ENCODE measurements at places on chromosomes 16 and 17.

- DNase-seq: no peak
Measured at GRCh38 chr17:30000001-30000754, 58.7 kb downstream of the EFCAB5 start.

DNA sequence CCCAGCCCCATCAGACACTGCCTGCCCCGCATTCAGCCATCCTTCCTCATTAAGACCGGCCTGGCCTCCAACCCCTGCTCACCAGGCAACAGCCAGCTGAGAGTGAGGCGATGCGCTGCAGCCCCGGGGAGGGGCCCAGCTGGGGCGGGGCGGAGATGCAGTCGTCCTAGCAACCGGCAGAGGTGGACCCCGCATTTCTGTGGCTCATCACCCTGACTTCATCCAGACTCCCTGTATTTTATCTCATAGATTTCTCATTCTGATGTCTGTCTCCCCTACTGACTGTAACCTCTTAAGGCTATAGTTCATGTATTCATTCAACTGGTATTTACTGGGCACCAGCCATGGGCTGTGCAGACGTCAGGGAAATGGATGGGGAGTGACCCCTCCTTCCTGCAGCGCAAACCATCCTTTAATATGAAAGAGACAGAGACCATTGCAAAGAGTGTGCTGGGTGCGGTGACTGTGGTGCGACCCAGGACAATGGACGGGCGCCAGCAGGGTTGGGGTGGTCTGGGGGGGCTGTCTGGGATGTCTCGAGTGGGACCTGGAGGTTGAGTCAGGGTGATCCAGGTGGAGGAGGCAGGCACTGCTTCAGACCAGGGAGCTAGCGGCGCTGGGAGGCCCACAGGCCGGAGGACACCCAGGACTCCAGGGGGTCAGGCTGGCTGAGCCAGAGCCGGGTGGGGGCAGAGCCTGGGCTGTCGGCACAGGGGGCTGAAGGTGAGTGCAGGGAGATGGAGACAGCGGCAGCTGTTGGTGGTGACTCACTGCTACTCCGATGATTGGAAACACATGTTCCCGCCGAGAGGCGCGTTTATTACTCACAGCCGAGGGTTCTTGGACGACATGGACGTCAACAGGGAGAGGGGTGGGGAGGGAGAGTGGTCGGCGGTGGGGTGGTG is 10.5 kb upstream of the TIMP2 start:
- DNase-seq: no peak

DNA sequence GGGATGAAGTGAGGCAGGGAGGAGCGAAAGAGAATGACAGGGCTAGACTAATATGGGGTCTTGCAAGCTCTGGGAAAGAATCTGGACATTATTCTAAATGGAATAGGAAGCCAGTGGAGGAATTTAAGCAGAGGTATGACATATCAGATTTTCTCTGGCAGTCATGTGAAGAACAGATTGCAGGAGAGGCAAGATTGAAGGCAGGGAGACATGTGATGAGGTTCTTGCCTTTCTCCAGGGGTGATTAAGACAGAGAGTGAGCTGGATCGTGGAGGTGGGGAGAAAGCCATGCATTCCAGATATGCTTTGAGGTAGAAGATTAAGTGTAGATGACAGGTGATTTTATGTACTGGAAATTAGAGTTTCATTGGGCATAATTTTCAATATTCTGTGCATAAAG is 4.3 kb upstream of the THAP11 start:
- no peak for DNase-seq

GRCh38 chr16:10552998-10553491 is 27.4 kb downstream of the EMP2 start:
- peak; percentile 29 for DNase-seq

- DNase-seq: no peak
Measured at GRCh38 chr17:38343608-38344419, at the start of gene GPR179. GPR179 (minus strand) TSS chr17:38343956; CDS start chr17:38343789, 167 bp downstream.

Data from activated naive CD8-positive, alpha-beta T cell treated with anti-CD3 and anti-CD28 coated beads, Interleukin-2, amount 50 U/mL, for 16 hours (primary cell).